ENCODE measurements at places on chromosomes 11 and 22. TPM values are rescaled to one million over a fixed set of nuclear protein-coding genes. Genes with fewer than 3 reads are reported as not detected.

- H3K27ac ChIP-seq = peak overlapping the region; percentile 90
- H3K27me3 ChIP-seq = no peaks in the 10 kb centered on the region
Measured at GRCh38 chr11:33701302-33702230, 940 bp upstream of the C11orf91 start.

DNA sequence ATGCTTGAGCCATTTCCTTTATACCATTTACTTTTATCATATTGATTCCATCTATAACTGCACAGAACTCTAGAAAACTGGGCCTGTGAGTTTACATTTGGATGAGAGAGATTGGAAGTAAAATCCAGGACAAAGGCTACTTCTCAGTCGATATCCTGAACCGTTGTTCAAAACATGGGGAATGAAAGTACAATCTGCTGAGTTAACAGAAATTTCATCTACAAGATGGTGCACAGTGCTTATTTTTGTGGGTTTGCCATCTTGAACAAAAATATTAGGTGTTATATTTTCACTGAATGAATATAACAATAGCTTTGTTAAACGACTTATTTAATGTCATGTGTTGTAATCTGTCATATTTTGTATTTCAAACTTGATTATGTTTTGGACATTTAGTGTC lies 622.6 kb downstream of the LUZP2 start:
- no peak overlapping the region for H3K27ac ChIP-seq
- H3K27me3 ChIP-seq = no peaks in the 10 kb centered on the region
- DNase-seq = no peak
- H3K36me3 ChIP-seq = no peaks in the 10 kb centered on the region
- no peaks in the 10 kb centered on the region for H3K4me1 ChIP-seq
- no peak overlapping the region for H3K4me3 ChIP-seq

DNA sequence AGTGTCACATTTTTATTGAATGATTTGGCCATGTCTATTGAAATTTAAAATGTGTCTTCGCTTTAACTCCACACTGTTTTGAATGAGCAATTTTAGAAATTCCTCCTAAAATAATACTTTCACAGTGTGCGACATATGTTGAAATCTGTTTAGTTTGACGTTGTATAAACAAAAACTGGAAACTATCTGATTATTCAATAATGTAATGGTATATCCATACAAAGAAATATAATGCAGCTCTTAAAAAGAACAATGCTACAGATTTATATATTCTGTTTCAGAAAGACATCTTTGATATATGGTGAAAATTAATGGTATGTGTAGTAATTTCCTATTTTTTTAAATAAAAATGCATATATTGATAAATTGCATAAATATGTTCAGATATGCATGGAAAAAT lies 268.7 kb upstream of the SORL1-AS1 start:
- H3K27ac ChIP-seq = no peak overlapping the region
- DNase-seq = no peak
- H3K4me3 ChIP-seq = no peak overlapping the region
- H3K27me3 ChIP-seq = no peaks in the 10 kb centered on the region

DNA sequence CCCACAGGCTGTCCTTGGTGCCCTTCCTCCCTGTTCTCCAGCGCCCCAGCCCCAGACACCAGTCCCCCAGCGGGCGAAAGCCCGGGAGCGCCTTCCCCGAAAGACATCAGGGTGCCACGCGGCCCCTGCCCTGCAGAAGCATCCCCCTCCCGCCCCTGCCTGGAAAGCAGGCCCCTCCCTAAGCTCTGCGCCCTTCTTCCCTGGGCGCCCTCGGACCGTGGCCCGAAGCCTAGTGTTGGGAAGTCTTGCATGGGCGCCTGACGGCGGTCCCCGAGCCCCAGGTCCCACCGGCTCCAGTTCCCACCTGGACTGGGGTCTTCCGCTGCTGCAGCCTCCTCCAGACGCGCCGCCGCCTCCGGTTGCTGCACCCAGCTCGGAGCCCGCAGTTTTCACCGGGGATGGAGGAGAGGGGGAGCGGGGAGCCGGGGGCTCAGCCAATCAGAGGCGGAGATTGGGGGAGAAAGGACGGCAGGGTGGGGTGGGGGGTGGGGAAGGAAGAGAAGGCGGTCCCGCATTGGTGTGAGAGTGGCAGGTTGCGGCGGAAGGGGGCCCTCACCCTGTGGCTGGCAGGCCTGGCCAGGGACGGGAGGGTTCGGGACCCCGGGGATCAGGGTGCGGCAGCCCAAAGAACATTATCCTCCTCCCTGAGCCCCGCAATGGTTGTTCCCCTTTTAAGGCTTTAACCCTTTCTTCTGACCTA lies at the start of gene THY1:
Gene THY1, minus strand, starts transcription at position 364 of the 700 bp plus-strand sequence. CDS start 2,267 bp downstream, outside the sequence.
- no peaks in the 10 kb centered on the region for H3K27me3 ChIP-seq
- peaks cover 12% of the 10 kb centered on the region for H3K4me1 ChIP-seq
- no peak within 1 kb of the TSS for H3K27ac ChIP-seq

DNA sequence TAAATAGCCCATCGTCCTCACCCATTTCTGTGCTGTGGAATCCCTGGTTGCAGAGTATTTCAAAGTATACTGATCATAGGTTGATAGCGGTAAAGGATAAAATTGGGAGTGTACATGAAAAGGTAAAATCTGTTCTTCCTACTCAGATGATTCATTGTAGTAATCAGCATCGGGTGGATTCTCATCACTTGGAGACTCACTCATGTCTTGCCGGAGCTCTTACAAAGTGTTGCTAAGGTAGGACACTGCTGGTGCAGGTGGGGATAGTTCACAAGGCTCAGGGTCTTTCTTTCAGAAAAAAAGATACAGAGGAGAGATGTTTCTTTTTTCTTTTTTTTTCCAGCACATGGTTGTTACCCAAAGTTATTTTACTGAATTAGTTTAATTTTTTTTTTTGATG lies 84.8 kb downstream of the MTNR1B start:
- H3K27me3 ChIP-seq = no peaks in the 10 kb centered on the region
- H3K27ac ChIP-seq = no peak overlapping the region
- no peak for DNase-seq
- no peaks in the 10 kb centered on the region for H3K36me3 ChIP-seq

SLC5A12 gene
- not detected for total RNA-seq

BTG4 gene
- 0.24 TPM for total RNA-seq

SLC25A18 gene
- 0.98 TPM for total RNA-seq

PATE2 gene
- total RNA-seq = not detected

FREY1 gene
- 1.9 TPM for total RNA-seq
